ENCODE measurements at places on chromosomes 3 and 15. TPM values are rescaled to one million over a fixed set of nuclear protein-coding genes. Genes with fewer than 3 reads are reported as not detected.

Gene RASL12
- not detected for total RNA-seq

Gene FGD5
- total RNA-seq, result 86.3 TPM

Gene KLF15
- 1.7 TPM for total RNA-seq

Gene SLC24A5
- total RNA-seq, result not detected

Gene MOBP
- not detected for total RNA-seq

Gene SORD
- total RNA-seq, result 2.5 TPM

Gene NR1I2
- not detected for total RNA-seq

Gene SOX14
- not detected for total RNA-seq

Gene MST1R
- 0.13 TPM for total RNA-seq

Gene RPL4
- total RNA-seq, result 1,501 TPM

Gene PLSCR4
- total RNA-seq, result 569 TPM

Gene HESX1
- total RNA-seq, result 0.63 TPM

Gene SPESP1
- total RNA-seq, result 1.9 TPM

Gene GRM2
- under 0.01 TPM for total RNA-seq

Gene APH1B
- total RNA-seq, result 18.9 TPM

GRCh38 chr15:65418596-65418995 lies 4.2 kb downstream of the IGDCC4 start:
- no peak for DNase-seq

- no peak for DNase-seq
These were observed 30.3 kb downstream of the MYLK start for GRCh38 chr3:123853686-123854372.

DNA sequence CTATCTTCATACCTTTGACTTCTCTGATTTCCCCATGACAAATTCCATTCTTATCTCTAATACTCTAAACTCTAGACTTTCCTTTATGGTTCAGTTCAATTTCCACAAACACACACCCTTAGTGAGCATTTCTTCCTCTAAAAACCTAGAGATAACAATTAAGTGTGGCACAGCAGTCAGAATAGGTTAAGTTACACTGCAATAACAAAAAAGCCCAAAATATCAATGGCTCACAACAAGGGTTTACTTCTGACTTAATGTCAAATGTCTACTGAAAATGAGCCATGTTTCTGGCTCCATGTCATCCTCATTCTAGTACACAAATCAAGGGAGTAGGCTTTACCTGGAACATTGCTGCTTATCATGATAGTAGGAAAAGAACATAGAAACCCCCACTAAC lies 123.8 kb downstream of the TAFA4 start:
- no peak for DNase-seq

DNA sequence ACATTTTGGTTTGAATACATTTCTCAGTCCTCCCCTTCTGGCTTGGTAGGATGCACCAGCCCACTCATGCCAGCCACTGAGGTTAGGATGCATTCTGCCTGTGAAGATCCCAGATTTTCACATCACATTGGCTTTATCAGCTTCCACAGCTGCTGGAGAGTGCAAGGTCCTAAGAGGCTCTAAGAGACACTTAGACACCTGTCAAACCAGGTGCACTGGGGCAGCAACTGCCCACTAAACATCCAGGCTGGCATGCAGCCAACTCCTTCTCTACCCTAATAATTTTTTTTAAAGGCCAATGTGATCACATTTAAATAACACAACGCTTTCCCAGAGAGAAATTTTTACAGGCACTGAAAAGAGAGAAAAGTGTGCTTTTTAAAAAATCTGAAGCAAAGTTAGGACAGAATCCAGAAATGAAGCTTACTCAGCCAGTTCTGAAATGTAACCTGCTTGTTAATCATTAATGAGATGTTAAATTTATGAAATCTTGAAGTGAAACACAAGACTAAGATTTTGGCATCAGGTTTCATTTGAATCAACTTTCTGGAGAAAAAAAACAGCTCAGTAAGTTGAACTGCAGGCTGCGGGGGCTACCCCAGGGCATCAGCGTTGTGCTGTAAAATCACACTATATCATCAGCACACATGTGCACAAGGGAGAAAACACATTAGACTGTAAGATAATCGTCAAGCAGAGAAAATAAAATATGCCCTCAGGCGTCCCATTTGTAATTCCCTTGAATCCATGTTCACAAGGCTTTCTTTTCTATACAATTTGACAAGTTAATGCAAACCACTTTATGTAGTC lies 312.9 kb downstream of the ZBBX start:
- no peak for DNase-seq

GRCh38 chr3:10178892-10179291 lies 14.2 kb downstream of the IRAK2 start:
- no peak for DNase-seq

GRCh38 chr3:186637686-186638085 lies 2.5 kb upstream of the FETUB start:
- DNase-seq, result no peak

GRCh38 chr3:126781889-126782491 lies 78.0 kb downstream of the CHCHD6 start:
- DNase-seq, result no peak

DNA sequence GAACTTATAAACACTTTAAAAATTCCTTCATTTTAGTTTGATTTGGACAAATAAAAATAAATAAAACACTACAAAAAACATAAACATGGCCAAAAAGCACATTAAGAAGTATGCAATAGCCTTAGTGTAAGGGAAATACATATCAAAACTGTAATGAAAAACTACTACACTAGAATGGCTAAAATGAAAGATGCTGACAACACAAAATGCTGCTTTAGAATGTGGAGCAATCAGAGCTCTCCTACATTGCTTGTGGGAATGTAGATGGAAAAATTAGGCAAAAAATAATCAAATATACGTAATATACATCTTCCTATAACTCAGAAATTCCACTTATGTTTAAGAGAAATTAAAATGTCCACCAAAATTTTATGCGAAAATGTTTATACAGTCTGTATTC lies 96.2 kb downstream of the ABI3BP start:
- no peak for DNase-seq

DNA sequence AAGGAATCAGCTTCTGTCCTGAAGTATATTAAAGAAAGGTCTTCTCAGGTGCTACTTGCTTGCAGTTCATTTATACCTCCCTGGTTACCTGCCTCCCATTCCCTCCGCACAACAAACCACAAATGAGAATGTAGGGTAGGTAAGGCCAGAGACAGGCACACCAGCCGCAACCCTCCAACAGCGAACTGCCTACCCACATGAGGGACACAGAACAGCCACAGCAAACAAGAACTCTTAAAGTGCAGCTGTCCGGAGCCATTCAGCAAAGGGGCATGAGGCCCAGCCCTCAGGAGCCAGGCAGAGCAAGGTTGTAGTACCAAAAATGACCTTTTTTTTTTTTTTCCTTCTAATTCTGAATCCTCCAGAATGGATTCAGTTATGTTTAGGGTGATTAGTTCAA lies 52.4 kb downstream of the SPSB4 start:
- DNase-seq, result no peak

GRCh38 chr3:13078163-13078905 lies 5.1 kb upstream of the IQSEC1 start:
- DNase-seq, result no peak

- DNase-seq, result no peak
These were observed 384.8 kb upstream of the SEMA6D start for GRCh38 chr15:47332481-47332880.

DNA sequence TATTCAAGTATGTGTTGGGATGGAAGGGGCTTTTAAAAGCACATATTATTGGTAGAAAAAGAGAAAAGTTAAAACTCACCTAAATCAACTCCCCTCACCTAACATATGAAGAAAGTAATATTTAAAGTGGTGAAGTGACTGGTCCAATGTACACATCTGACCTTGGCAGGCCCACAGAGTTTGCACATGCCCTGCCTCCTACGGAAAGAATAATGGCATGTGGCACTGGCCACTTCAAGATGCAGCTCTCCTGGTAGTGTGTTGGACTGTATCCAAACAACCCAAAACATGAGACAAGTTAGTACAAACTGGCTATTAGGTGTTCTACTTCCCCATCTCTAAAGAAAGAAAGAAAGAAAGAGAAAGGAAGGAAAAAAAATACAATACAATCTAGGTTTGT lies 117.1 kb downstream of the MECOM start:
- DNase-seq, result no peak

DNA sequence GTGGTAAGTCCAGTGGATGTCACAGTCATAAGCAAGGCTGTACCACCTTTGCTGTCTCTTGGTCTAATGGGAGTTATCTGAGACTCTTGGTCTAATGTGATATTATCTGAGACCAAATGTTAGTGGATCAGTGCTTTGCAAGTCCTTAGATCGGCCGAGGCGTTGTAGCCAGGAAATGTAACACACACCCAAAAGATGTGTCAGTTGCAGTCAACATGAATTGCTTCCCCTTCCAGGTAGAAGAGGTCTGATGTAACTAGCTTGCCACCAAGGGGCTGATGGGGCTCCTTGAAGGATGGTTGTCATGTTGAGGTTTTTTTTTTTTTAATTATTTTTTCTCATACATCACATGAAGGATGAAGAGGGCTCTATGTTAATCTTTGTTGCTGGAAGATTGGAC lies 45.4 kb upstream of the RAF1 start:
- DNase-seq, result no peak

DNA sequence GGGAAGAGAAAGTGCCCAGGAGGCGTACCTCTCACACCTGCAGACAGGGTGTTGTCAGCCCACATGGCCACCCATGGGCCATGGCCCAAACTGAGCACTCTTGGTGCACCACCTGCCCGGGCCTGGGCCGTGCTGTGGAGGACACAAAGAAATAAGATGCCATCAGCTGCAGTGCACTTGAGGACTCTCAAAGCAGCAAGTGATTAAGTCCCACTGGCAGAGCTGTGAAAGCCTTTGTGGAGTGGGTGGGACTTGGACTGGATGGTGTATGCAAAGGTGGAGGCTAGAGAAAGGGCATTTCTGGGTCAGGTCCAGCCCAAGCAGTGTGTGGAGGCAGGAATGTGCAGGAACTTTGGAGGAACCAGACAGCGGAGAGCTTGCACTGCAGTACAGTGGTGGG lies 122.3 kb downstream of the MEGF11 start:
- DNase-seq, result no peak

GRCh38 chr3:187966096-187966495 lies 187.9 kb upstream of the LPP start:
- DNase-seq, result no peak

- no peak for DNase-seq
These were observed 32.0 kb downstream of the IQSEC1 start for GRCh38 chr3:13041113-13041776.

GRCh38 chr3:116188231-116188785 lies 257.0 kb downstream of the LSAMP start:
- no peak for DNase-seq

GRCh38 chr3:105458518-105459215 lies 92.0 kb downstream of the ALCAM start:
- DNase-seq, result no peak

DNA sequence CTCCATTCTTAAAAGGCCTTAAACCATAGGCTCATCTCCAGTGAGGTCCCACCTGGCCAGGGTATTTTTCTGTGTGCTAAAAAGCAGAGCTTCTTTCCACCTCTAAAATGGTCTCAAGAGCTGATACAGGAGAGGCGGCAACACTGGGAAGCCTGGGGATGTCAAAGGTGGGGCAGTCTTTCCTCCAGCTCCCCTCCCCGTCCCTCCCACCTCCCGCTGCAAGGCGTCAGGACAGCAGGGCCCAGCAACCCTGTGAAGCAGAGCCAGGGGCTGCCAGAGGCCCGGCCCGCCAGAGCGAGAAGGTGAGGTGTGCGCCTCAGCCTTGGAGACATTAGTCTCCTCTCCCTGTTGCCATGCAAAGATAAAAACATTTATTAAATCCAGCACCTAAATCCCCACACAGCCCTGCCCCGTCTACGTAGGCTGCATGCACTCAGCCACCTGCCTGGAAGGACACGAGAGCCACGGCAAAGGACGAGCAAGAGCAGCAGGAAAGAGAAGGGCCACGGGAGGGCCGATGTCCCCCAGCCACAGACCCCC lies 75.6 kb downstream of the FAM174B start:
- no peak for DNase-seq

GRCh38 chr3:64289622-64290021 lies 64.4 kb upstream of the PRICKLE2 start:
- DNase-seq, result no peak

DNA sequence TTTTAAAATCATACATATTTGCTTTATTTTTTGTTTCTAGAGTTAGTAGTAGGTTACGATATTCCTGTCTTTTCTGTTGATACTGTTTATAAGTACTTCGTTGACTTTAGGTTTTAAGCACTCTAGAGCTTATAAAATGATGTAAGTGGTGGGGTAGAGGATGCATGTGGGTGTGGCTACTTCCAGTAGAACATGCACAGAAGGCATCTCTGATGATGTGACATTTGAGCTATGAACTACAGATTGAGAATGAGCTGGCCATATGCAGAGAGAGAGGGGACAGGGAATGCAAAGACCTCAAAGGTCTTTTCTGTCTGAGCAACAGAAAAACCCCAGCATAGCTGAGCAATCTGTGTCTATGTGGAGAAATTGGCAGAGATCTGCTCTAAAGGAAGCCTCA lies 233.9 kb upstream of the STAC start:
- DNase-seq, result no peak

DNA sequence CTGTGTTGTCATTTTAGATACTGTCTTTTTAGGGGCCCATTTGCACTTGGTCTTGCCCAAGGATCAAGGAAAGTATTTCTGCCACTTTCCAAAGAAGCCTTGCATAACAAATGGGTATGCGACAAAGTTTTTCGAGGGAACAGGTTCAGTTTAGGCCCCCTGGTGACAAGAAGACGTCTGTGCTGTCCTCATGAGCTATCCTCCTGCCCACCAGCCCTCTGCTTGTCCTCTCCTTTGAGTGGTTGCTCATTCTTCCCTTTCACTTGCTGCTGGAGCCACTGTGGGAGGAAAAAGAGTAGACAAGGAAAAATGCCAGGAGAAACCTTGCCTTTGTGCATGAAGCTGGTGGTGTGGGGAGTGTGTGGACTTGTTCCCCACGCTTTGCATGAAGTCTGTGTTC lies 171.9 kb downstream of the CACNA2D3 start:
- no peak for DNase-seq

- no peak for DNase-seq
These were observed 43.6 kb downstream of the SENP2 start for GRCh38 chr3:185629554-185630181.

- DNase-seq, result no peak
These were observed 607 bp upstream of the PPP1R14D start for GRCh38 chr15:40829115-40829514.

DNA sequence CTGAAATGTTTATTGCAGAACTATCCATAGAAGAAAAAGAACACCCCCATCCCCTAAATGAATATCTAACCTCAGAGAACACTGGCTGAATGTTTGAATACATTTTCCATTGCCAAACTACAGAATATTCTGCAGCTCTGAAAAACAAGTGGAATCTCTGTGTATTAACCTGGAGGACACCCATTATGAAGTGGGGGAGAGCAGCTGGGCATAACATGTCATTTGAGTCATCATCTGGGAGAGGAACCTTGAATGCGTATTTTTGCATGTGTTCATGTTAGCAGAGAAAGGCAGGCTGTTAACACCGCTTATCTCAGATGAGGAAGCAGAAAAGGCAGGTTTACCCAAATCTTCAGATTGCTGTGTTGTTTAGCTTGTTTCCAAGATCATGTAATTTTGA lies 31.5 kb downstream of the ESYT3 start:
- DNase-seq, result no peak

DNA sequence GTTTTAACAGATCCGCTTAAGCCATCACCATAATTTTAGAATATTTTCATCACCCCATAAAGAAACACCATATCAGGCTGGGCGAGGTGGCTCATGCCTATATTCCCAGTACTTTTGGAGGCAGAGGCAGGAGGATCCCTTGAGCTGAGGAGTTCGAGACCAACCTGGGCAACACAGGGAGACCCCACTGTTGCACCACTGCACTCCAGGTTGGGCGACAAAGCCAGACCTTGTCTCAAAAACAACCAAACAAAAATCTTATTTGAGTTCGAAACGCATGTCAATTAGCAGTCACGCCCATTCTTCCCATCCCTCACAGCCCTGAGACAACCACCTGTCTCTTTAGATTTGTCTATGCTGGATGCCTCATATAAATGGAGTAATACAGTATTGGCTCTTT lies 119.9 kb downstream of the KLF13 start:
- DNase-seq, result no peak
